Brain microvascular endothelial cell (primary cell): ENCODE measurements at places on chromosomes 12 and 14.

GRCh38 chr12:99957866-99958466 is 26.8 kb downstream of the ANKS1B start:
- DNase-seq: no peak

DNA sequence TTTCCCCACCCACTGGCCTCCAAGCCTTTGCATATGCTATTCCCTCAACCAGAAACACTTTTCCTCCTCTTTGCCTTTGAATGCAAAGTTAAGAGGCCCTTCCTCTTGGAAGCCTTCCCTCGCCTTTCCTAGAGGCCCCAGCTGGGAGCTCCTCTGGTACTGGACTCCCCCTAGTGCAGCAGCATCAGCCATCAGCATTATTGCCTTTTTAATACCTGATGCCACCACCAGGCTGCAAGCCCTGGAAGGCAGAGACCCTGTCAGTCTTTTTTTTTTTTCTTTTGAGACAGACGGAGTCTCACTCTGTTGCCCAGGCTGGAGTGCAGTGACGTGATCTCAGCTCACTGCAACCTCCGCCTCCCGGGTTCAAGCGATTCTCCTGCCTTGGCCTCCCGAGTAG is 19.1 kb upstream of the PLA2G1B start:
- no peak for DNase-seq

- DNase-seq: no peak
Observed at GRCh38 chr12:121637231-121637914, 11.0 kb downstream of the ORAI1 start.

DNA sequence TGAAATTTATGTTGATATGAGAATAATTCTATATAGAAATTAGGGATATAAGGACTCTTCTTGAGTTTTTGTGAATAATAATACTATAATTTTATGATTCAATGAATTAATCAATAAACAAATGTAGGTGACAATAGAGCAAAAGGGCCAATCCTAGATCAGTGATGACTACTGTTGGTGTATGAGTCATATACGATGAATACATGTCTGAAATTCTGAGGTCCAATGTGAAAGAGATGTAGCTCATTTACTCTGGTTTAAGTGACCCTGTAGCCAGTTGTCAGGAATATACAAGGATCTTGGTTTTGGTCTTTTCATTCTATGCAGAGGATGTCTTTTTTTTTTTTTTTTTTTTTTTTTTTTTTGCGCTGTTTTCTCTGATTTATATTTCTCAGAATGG is 72.1 kb upstream of the RTL1 start:
- DNase-seq: no peak

DNA sequence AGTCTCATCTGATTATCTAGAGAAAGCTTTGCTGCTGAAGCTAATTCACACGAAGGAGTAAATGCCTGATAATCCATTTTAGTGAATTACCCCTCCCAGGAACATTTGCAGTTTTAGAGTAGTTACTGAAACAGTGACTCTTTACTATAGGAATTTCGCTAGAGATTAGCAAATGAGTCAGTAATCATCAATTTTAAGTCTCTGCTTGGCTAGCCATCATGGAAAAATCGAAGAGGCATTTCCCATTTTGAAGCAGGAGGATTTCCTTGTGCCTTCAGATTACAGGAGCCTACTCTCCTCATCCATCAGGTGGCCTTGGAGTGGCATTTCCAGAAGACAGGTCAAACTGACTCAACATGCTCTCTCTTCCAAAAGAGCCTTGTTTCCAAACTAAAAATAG is 154.5 kb downstream of the EGLN3 start:
- DNase-seq: no peak
